ENCODE measurements at places on chromosomes 7 and 10.

GRCh38 chr7:132108563-132108962 lies 467.7 kb downstream of the PLXNA4 start:
- no peak for DNase-seq

DNA sequence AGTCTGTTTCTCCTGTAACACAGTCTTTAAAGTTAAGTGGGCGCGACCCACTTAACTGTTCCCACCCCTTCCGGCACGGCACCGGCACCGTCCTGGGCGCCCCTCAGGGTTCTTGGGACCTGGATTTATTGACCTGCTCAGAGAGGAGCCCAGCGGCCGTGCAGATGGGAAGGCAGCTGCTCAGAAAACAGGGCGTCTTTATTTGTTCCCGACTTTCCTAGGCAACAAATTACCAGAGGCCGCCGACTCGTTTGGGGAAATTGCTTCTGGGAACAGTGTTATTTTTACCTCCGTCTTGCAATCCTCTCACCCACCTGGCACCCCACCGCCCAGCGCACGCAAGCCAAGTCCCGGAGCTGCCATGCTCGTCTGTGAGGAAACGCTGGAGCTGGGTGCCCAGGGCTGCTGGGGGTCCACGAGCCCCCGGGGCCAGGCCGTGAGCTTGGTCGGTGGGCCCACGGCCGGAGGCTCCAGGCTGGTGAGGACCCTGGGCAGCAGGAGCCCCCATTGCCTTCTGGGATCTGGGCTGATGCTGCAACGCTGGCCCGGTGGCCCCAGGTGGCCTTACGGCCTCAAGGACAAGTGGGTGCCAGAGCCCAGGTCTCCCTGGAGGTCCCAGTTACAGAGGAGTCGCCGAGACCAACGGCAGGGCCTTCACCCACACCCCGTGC lies 14.9 kb upstream of the ADGRA1 start:
- no peak for DNase-seq

- DNase-seq, result no peak
Measured at GRCh38 chr7:20602306-20602705, 13.2 kb upstream of the ABCB5 start.

DNA sequence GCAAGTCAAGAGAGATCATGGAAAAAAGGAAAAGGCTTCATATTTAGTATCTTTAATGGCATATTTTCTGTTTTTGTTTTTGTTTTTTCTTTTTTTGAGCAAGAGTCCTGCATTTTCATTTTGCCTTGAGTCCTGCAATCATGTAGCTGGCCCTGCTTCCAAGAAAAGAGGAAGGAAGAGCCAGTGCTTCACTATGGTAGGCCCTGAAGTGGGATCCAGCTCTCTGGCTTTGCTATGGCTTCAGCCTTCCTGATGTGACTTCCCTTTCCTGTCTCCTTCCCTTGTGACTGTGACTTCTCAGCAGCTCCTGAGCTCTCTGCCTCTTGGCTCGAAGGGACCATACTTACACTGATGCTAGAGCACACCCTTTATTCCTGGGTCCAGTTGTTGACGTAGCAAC lies 512.3 kb downstream of the INHBA start:
- no peak for DNase-seq

DNA sequence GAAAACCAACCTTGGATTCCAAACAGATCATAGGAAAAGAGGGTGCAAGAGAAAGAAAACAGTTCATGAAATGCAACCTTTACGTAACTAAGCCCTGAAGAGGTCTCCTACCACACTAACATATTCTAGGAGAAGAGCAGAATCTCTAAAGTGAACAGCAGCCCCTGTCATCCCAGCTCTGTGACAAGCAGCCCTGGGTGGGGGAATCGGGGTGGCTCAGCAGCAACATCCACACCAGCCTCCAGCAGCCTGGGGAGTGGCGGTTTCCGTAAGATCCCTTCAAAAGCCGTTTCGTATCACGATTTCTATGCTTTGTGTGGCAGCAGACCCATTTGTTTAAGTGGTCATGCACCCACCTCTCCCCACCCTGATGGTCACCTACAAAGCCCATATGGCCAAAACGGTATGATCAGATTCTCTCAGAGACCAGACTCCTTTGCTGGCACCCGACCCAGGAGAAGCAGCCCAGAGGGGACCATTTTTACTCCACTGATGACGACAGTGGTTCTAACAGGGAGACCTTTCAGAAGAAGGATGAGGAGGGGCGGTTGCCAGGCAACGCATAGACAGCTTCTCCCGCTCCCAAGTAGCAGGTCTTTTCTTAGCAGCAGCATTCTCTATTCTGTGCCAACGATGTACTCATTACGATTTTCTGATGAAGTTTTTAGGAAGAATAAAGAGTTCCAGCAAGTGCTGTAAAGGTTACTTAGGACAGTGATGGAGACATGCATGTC lies 300.6 kb downstream of the DNAJB6 start:
- DNase-seq, result no peak

DNA sequence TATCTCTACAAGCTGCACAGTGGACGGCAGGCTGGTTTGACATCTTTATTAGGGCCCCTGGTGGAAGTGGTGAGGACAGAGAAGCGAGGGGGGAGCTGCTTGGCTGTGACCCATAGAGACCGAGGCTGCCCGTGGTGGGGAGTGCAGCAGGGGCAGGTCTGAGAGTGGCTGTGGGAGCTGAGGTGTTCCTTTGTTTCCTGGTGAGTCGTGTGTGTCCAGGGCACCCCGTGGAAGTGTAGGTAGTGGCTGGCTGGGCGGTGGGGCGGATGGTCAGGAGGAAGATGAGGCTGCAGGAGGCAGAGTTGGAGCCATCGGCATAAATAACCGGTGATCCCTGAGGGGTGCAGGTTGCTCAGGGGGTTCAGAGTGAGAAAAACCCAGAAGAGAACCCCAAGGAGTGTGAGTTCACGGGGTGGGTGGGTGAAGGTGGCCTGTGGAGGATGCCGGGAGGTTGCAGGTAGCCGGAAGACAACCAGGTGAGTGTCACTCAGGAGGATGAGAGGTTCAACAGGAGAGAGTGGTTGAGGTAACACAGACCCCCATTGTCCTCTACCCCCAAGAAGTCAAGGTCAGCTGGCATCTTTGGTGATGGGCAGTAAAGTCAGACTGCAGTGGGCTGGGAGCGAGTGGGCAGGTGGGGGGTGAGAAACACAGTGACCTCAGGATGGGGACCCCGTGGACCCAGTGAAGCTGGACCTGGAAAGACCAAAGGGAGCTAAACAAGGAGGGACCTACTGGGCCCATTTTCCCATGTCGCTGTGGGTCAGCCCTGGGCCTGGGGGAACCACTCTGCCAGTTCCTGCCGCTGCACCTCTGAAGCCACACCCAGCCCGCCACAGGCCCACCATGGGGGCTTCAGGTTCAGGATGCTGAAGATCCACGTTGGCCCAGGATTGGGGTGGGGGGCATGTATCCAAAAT lies 7.8 kb downstream of the ATP6V0E2 start:
- DNase-seq, result no peak
